ENCODE measurements at places on chromosomes 3 and 15.

DNA sequence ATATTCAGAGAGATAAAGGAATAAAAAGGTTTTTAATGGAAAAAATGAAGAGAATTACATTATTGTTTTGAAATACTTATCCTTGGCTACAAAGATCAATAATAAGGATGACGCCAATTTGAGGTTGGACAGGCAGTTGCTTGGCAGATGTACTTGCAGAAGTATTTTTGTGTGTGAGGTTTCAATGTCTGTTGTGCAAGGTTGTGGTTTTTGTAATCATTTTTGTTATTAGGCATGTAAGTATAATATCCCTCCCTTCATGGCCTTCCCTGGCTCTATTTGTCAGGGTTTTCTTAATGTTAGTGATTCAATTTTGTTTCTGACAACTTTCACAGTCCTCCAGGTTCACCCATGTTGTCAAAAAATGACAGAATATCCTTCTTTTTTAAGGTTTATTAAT is 105.9 kb downstream of the OTOL1 start:
- DNase-seq: no peak

DNA sequence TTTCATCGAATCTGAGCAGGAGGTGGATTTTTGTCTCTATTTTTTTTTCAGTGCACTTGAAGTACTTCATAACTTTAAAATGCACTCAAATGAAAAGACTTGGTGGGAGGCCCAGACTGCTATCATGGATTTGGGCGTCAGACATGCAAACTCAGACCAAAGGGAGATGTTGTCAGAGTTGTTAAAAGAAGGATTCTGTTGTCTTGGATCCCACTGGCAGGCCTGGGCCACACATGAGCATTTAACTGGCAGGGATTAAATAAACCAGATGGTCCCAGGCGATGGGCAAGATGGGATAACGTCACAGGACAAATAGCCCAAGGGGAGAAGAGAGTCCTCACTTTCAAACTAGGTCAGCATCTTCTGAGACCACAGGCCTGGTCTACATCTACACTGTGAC is 15.4 kb downstream of the RTP1 start:
- DNase-seq: no peak

DNA sequence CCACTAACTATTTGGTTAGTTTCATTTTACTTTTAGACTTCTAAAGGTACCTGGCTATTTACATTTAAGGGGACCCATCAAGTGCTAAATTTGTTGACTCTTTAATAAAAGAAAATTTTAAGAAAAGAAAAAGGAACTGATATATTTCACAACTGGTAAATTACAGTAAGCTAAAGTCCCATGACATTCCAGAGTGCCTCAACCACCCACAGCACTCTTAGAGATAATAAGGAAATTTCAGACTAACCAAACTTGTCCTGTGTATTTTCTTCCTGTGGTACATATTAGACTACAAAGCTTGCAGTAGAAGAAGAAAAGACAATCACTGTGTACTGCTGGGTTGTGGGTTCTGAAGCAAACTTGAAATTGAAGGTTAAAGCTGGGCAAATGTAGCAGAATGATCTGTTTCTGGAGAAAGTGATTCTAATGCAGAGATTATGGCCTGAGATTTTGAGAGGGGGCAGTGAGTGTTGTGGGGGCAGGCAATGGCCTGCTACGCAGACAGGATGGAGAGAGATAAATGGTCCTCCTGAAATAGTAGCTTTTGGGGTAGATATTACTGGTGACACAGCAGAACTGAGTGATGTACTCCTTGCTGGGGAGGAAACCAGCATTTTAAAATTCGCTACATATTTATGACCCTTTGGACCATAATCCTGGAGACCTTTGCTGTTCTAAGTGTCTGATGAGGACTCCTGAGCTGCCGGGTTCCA is 24.5 kb upstream of the MFSD1 start:
- DNase-seq: no peak

DNA sequence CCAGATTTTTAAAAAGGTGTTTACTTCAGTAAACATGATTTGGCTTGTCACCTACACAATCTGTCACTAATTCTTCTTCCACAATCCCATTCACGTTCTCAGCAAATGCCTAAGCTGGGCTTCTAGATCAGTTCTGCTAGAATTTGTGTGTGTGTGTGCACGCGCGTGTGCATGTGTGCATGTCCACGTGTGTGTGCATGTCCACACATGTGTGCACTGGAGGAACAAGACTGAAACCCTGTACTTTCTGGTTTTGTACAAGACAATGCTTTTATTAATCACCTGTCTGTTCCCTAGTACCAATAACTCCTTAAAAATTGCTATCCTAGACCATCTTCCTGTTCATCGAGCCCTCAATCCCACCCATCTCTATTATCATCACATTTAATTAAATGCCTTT is 229.2 kb downstream of the KCNMB2 start:
- no peak for DNase-seq

DNA sequence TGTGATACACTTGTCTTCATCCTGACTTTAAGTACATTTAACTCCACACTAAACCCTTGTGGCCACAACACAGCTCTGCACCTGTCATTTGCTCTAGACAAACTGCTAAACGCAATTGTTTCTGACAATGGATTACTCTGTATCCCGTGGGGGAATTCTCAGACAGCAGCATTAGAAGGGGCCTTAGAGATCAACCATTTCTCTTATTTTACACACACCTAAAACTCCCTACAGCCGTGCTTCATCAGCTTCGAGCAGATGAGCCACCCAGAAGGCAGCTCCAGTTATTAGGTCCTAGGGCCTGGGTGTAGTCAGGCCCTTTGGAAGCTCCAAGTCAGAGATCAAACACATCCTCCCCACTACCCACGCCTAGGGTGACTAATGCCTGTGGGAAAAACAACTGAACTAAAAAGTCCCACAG is 1.3 kb upstream of the IL12A start:
- no peak for DNase-seq

- no peak for DNase-seq
Observed at GRCh38 chr3:45992821-45993221, 2.8 kb downstream of the FYCO1 start.

- DNase-seq: no peak
Observed at GRCh38 chr3:69494185-69494584, 108.3 kb upstream of the FRMD4B start.

- no peak for DNase-seq
Observed at GRCh38 chr15:36925653-36926426, 174.5 kb downstream of the MEIS2 start.

Data from CD4-positive, alpha-beta T cell treated with Interleukin-2 at 100 ng/mL for 4 hours (primary cell).